Iris pigment epithelial cell (primary cell): ENCODE measurements at places on chromosomes 2 and 18.

- DNase-seq, result no peak
Measured at GRCh38 chr2:76921006-76921405, 601.2 kb downstream of the LRRTM4 start.

DNA sequence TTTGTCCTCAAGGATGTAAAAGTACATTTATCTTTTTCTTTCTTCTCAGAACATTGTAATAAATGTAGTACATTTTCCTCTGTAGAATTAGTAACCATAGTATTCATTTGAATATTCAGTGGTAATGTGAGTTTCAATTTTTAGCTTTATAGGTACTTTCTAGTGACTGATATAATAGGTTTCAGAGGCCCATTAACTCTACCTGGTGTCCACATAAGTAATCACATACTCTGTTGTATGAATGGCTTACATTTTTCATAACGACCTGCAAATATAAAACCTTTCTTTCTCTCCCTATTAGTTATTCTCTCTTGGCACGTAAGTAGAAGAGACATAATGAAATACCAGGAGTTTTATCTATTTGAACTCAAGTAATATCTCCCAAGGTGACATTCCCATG lies 1017.6 kb downstream of the DPP10 start:
- no peak for DNase-seq

DNA sequence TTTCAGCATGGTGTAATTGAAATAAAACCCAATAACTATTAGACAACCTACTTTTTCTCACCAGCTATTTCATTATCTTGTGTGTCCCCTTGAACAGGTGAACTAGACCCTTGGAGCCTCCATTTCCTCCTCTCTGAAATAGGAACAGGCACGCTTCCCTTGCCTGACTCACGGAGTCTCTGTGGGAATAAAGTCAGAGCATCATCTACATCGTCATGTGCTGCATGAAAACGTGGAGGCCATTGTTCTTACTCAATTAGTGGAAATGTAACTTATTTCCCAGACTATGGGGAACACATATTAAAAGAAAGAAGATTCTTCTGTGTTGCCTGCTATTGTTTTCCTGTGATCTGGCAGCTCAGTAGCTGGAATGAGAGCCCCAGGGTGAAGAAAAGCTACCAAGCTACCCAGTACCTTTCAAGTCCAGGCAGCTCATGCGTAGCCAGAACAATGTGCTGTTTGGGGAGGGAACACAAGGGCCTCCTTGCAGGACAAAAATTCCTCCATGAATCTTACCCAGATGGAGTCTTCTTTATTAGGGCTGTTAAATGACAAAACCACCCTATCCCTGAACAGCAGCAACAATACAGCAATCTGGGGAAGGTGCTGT lies 59.8 kb downstream of the SOX11 start:
- no peak for DNase-seq

DNA sequence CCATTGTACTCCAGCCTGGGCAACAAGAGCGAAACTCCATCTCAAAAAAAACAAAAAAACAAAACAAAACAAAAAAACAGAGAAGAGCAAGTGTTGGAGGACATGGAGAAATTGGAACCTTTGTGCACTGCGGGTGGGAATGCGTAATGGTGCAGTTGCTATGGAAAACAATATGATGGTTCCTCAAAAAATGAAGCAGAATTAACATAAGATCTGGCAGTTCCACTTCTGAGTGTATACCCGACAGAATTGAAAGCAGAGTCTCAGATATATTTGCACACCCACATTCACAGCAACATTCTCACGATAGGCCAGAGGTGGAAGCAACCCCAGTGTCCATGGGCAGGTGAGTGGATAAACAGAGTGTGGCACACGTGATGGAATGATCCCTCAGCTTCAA lies 11.0 kb upstream of the RALB start:
- DNase-seq, result no peak

DNA sequence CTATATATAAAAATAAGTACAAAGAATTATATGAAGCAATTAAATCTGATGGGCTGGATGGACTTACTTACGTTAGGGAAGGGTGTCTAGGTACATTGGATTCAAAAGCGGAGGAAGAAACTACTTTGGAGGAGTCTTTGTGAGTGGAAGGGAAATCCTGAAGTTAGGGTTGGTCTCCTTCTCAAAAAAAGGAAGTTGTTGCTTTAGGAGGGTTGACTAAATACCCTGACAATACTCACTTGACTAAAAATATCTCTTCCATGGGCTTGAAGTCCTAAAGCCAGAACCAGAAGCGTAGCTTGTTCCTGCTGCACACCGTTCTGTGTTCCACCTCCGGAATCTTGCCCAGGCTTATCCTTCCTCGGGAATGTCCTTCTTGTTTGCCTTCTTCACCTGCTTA lies 143.3 kb upstream of the ZEB2 start:
- DNase-seq, result no peak

- DNase-seq, result no peak
Measured at GRCh38 chr2:106097038-106098000, 96.8 kb downstream of the UXS1 start.

GRCh38 chr2:118425191-118425590 lies 336.9 kb downstream of the INSIG2 start:
- no peak for DNase-seq

GRCh38 chr2:118457951-118458350 lies 369.7 kb downstream of the INSIG2 start:
- DNase-seq, result no peak

- peak; percentile 70 for DNase-seq
Measured at GRCh38 chr2:106953236-106953635, 67.3 kb upstream of the ST6GAL2 start.

- DNase-seq, result no peak
Measured at GRCh38 chr2:104864280-104865095, 10.6 kb downstream of the POU3F3 start.

DNA sequence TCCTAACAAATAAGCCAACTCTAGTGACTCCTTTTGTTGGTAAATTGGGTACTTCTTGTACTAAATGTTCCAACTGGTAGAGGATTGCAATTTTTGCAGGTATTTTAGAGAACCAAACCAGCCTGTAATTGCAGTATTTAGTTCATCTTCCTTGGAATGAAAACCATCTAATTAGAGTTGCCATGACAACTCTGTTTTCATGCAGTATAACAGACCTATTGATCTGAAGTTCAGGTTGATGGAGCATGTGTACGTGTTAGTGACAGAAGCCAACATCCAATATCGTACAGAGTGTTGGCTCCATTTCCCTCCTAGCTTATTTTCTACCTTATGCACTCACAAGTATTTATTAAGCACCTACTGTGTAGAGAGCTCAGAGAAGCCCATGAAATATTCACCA lies 176.3 kb upstream of the FOSL2 start:
- DNase-seq, result no peak
